Activated naive CD4-positive, alpha-beta T cell (primary cell): ENCODE measurements at places on chromosomes 2 and 18.

- DNase-seq: no peak
Observed at GRCh38 chr2:130756053-130756873, 923 bp downstream of the AMER3 start.

DNA sequence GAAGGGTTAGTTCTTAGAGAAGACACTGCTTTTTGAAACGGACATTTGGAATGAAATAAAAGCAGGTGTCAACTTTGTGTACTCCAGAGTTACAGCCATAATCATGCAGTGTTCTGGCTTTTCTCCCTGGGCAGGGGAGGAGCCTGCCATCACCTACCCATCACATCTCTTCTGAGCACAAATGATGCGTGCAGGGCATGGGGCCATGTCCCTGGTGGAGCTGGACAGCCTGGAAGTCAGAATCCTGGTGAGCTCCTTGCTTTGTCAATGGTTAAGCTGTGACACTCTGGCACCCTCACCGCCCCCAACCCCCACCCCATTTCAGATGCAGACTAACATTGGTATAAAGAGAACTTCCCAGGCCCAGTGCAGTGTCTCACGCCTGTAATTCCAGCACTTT is 53.1 kb downstream of the PDCL3 start:
- DNase-seq: no peak

DNA sequence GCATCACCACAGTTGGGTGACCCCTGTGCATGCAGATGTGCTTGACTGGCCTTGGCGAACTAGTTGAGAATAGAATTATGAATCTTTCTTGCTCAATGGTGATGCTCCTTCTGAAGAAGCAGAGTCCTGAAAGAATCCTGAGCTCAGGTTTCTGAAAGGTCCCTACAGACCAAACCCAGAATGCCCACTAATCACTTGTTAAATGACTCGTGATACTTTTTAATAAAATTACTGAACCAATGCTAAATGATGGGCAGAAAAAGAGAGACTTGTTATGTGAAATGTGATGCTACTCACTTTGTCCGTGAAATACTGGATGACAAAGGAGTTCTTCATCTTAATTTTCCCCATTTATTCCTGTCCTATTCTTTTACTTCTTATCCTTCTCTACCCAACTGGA is 263.5 kb upstream of the LRRTM1 start:
- no peak for DNase-seq

DNA sequence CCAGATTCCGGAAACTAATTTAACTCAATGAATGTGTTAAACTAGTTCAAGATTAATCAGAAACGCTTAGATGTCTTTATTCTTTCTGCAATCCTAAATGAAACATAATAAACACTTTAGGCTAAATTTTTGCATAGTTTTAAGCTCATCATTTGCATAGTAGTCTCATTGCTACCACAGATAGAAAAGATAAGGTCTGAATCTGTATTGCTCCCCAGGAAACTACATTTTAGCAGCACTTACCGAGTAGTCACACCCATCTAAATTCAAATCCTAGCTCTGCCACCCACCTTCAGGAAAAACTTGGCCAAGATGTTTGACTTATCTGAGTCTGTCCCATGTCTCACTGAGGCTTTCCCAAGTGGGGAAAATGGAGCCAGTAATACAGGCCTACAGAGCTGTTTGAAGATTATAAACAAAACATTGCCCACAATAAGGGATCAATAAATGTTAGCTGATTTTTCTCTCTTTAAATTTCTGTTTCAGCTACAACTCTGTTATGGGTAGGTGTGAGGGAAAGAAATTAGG is 87.0 kb downstream of the GALNT3 start:
- DNase-seq: no peak

GRCh38 chr2:15804246-15804619 is 136.1 kb upstream of the MYCN start:
- DNase-seq: no peak

GRCh38 chr2:16621316-16621715 is 44.3 kb downstream of the CYRIA start:
- DNase-seq: no peak

GRCh38 chr18:45786941-45787340 is 38.5 kb upstream of the SIGLEC15 start:
- no peak for DNase-seq

DNA sequence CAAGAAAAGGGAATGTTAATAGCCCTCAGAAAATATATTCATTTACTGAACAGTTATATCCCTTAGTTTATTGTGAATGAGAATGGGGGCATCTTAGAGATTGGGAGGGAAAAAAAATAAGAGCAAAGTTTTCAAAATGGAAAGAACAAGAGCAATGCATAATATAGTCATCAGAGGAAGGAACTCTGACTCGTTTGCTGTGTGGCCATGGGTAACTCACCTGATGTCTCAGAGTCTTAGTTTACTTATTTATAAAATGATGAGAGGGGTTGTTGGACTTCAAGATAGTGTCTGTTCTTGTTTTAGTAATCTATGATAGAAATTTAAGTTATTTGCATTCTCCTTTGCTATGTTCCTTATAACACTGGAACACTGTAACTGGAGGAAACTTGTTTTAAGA is 70.7 kb downstream of the EML4 start:
- no peak for DNase-seq

- no peak for DNase-seq
Observed at GRCh38 chr2:65361623-65362022, 70.8 kb downstream of the SPRED2 start.

GRCh38 chr2:52970642-52971041 is 797.0 kb upstream of the CHAC2 start:
- no peak for DNase-seq

DNA sequence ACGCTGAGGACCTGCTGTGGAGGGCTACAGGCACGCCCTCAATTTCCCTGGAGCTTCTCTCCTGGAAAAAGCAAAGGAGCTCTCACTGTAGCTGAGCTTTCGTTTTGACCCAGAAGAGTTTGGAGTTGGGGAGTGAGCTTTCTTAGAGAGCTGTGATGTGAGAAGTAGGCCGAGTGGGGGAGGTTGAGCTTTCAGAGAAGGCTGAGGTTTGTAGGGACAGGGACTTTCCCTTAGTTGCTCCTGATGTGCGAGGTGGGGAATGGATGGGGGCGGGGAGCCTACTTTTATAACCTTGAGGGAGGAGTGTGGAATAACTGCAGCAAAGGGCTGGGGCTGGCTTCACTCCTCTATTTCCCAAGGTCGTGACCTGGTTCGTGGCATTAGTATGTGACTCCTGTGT is 47.1 kb downstream of the ZNF532 start:
- no peak for DNase-seq

- no peak for DNase-seq
Observed at GRCh38 chr18:34220081-34220815, 4.5 kb downstream of the NOL4 start.

DNA sequence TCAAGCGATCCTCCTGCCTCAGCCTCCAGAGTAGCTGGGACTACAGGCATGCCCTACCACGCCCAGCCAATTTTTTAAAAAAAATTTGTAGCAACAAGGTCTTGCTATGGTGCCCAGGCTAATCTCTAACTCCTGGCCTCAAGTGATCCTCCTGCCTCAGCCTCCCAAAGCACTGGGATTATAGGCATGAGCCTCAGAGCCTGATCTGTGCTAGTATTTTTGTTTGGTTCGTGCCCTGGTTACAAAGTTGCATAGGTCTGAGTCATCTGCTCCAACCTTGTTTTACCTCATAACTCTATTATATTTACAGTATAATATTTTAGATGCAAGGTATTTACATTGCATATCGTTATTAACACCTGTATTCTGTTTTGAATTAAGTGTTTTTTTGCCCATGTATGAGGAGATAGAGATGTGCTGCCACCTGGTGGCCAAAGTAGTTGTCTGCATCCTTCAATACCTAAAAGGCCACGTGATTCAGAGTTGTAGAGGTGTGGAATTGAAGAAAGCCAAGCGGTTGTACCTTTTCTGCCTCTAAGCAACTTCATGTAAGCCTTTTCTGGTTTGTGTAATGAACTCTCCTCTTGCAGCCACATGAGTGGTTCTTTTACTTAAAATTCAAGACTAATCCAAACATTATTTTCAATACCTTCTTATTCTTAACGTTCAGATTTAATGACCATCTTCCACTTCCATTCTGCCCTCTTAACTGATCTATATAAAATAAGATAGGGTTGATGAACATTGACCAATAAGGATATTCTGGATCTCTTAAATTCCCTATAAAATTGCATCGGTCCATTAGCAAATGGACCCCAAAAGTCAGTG is 19.9 kb upstream of the CABYR start:
- DNase-seq: peak; percentile 68

- no peak for DNase-seq
Observed at GRCh38 chr2:1745171-1746023, 1.1 kb upstream of the PXDN start.

DNA sequence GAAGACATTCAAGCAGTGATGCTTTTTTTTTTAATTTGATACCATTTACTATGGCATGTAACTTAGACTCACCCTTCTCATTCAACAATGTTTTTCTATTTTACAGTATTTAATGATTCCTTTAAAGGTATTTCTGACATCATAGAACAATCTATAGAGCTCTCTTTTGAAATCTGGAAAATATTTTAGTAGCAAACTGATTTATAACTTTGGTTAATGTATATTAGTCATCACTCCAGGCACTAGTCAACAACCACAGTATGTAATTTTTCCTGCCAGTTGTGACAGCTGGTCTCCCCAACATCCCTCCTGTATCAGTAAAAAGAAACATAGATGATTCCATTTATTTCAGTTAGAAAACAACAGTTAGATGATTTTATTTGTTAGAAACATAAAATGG is 122.9 kb downstream of the LCLAT1 start:
- DNase-seq: no peak

- no peak for DNase-seq
Observed at GRCh38 chr2:45901468-45902032, 250.1 kb downstream of the PRKCE start.

- DNase-seq: no peak
Observed at GRCh38 chr18:39149211-39149806, 1583.7 kb upstream of the CELF4 start.

DNA sequence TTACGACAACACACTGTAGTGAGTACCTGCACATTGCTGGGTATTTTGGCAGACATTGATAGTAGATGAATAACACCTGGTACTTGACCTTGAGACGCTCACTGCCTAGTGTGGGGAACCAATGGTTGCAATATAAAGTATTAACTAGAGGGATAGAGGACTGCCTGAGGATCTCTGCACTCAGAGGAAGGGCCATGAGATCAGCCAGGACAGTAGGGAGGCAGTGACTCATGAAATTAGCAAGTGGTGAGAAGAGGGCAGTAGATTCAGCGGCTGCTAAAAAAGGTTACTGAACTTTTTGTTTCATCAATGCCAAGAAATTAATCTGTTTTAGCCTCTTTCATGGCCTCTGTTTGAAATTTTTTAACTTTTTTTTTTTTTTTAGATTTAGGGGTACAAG is 250.8 kb upstream of the TCF4 start:
- DNase-seq: no peak

GRCh38 chr2:100297511-100297910 is 24.8 kb downstream of the LONRF2 start:
- DNase-seq: no peak

GRCh38 chr2:98895221-98895620 is 40.8 kb downstream of the CRACDL start:
- no peak for DNase-seq

DNA sequence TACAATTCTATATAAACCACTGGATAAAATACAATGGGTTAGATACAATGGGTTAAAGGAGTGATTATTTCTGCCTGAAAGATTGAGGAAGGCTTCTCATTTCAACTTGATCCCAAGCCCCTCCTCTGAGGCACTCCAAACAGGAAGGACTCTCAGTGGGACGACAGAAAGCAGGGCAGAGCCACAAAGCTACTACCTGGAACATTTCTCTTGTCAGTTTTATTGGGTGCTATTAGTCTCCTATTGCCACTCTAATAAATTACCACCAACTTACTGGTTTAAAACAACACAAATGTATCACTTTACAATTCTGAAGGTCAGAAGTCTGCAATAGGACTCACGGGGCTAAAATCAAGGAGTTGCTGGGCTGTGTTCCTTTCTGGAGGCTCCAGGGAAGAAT is 146.7 kb downstream of the MREG start:
- DNase-seq: no peak

DNA sequence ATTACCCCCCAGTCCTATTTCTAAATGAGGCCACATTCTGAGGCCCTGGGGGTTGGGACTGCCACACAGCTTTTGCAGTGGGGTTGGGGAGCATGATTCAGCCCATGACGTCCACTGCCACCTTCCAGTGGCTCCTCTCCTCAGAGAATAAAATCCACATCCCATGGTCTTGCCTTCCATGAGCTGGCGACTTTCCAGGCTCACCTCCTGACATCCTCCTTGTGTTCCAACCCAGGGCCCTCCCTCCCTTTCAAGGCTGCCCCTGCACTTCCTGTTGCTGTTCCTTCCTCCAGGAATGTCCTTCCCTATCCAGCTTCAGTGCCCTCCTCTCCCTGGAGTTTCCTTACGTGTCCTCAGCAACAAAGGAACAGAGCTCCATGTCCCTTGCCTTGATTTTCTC is 187.3 kb upstream of the ID2 start:
- no peak for DNase-seq

GRCh38 chr18:74546751-74547530 is 12.6 kb downstream of the CNDP1 start:
- no peak for DNase-seq
